ENCODE measurements at places on chromosomes 7 and 10. TPM values are rescaled to one million over a fixed set of nuclear protein-coding genes. Genes with fewer than 3 reads are reported as not detected.

MNX1 gene
- not detected for total RNA-seq

INSYN2A gene
- not detected for total RNA-seq

FKBP6 gene
- not detected for total RNA-seq

CPVL gene
- total RNA-seq, result 1.4 TPM

FAM237B gene
- total RNA-seq, result not detected

EBF3 gene
- total RNA-seq, result not detected

ZNF212 gene
- 11.5 TPM for total RNA-seq

DNA sequence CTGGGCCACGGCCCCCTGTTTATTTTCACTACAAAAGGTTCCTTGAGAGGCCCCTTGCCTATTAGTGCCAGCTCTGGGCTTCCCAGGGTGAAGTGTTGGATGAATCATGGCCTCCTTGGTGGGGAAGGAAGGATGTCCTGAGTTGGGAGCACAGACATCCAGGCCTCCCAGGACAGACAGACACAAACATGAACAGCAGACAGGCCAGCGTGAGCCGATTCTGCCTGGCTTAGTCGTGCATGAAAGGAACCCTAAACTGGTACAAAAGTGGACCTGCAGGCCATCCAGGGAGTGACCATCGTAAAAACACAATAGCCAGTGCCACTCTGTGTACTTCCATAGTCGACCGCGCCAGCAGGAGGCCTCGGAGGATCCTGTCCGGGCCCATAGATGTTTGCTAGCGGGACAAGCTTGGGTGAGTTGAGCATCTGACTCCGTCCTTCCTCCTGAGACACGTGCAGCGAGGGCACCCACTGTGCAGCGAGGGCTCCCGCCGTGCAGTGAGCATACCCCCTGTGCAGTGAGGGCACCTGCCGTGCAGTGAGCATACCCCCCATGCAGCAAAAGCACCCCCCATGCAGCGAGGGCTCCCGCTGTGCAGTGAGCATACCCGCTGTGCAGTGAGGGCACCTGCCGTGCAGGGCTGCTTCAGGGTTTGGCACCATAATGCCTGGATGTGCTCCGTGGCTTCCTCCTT is 51.3 kb upstream of the PRKAR1B start:
- no peaks in the 10 kb centered on the region for H3K4me1 ChIP-seq
- peak; percentile 49 for DNase-seq
- H3K36me3 ChIP-seq, result peaks cover 9% of the 10 kb centered on the region
- H3K27ac ChIP-seq, result no peak overlapping the region
- no peak overlapping the region for H3K4me3 ChIP-seq

DNA sequence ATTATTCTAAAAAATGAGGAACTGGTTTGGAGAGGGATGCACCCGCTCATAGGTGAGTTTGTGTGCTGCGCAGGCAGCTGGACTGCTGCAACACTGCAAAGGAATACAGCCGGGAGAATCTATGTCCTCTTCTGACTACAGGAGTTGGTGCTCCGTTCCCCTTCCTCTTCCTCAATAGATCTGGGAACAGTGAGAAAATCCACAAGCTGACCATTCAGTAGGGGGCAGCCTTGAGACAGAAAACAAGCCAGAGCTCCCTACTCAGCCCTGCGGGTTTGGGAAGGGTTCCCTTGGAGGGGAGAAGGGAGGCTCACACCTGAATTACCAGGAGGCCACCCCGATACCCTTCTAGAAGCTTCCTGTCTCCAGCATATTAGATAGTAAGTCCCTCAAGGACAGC is 87.3 kb upstream of the FOXI2 start:
- peaks cover 2% of the 10 kb centered on the region for H3K27me3 ChIP-seq
- H3K27ac ChIP-seq, result no peak overlapping the region
- no peak for DNase-seq
- no peak overlapping the region for H3K4me3 ChIP-seq
- no peaks in the 10 kb centered on the region for H3K4me1 ChIP-seq

DNA sequence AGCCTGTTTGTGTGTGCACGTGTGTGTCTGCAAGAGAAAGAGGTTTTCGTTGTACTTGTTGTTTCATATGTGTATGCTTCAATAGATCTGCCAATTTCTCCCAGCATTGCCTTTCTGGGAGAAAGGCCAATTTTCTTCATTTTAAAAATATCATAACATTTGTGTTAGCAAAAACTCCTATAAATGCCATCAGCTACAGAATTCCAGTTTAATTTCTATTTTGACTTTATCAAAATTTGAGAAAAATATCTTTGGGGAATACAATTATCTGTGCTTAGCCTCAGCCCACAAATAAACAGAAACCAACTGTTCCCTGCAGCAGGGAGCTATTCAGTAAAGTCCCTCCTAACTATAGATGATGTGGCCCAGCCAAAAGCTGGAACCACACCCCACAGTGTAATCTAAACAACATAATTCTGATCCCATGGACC is 68.3 kb upstream of the MGMT start:
- peaks cover 9% of the 10 kb centered on the region for H3K27me3 ChIP-seq
- no peaks in the 10 kb centered on the region for H3K4me1 ChIP-seq
- H3K4me3 ChIP-seq, result no peak overlapping the region

- peaks cover 2% of the 10 kb centered on the region for H3K4me1 ChIP-seq
- H3K4me3 ChIP-seq, result no peak overlapping the region
- no peaks in the 10 kb centered on the region for H3K27me3 ChIP-seq
- no peaks in the 10 kb centered on the region for H3K36me3 ChIP-seq
- DNase-seq, result no peak
Measured at GRCh38 chr7:4800926-4801838, 25.8 kb downstream of the AP5Z1 start.

DNA sequence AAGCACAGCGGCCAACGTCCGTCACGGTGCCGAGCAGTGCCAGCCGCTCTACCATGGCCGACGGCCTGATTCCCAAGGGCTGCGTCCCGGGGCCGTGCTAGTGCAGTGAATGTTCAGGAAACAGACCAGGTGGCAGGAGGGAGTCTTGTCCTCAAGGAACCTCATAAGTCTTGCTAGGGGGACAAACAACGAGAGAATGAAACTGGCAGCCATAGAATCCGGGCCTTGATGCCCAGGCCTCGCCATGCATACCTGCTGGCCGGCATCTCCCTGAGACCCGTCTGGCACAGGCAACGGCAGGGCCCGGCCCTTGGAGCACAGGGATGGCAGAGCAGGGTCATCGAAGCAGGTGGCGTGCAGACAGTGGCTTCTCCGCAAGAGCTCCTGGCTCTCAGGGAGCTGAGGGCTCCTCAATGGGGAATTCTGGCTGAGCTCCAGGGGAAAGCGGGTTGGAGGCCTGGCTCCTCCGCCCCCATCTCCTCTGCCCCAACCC is 58.8 kb downstream of the DIP2C start:
- no peaks in the 10 kb centered on the region for H3K36me3 ChIP-seq
- peaks cover 8% of the 10 kb centered on the region for H3K27me3 ChIP-seq
- no peak overlapping the region for H3K4me3 ChIP-seq
- H3K27ac ChIP-seq, result no peak overlapping the region
- H3K4me1 ChIP-seq, result peaks cover 3% of the 10 kb centered on the region

- H3K4me1 ChIP-seq, result peaks cover 3% of the 10 kb centered on the region
- no peaks in the 10 kb centered on the region for H3K27me3 ChIP-seq
- no peak for DNase-seq
- no peak overlapping the region for H3K27ac ChIP-seq
Measured at GRCh38 chr10:124566222-124566888, 104.7 kb downstream of the LHPP start.

DNA sequence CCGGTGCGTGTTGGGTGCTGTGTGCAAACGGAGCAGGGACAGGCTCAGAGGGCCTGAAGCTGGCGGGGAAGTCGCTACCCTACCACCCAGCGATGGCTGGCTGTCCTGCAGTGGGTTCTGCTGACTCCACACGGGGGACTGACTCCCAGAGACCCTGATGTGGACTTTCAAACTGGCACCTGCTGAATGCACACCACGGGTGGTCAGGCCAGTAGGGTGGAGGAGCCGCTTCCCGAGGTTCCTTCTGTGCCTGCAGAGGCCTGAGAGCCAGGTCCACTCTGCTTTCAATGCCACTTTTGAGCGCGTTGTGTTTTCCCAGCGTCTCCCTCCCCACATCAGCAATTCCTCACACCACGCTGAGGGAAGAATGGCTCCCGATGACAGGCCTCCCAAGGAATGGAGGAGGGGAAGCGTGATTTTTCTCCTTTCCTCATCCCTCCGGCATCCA is 135.3 kb downstream of the ADARB2 start:
- H3K4me3 ChIP-seq, result no peak overlapping the region
- H3K27me3 ChIP-seq, result no peaks in the 10 kb centered on the region
- DNase-seq, result no peak
- H3K27ac ChIP-seq, result no peak overlapping the region

GRCh38 chr10:102831322-102832071 is 5.7 kb downstream of the CYP17A1 start:
- H3K27ac ChIP-seq, result no peak overlapping the region
- H3K4me3 ChIP-seq, result no peak overlapping the region
- peaks cover 6% of the 10 kb centered on the region for H3K4me1 ChIP-seq
- DNase-seq, result no peak

- no peaks in the 10 kb centered on the region for H3K4me1 ChIP-seq
- peaks cover 34% of the 10 kb centered on the region for H3K36me3 ChIP-seq
- no peaks in the 10 kb centered on the region for H3K27me3 ChIP-seq
- no peak for DNase-seq
Measured at GRCh38 chr7:133962646-133963045, 164.5 kb upstream of the LRGUK start.

GRCh38 chr7:2709553-2710285 is 21.7 kb downstream of the AMZ1 start:
- peak overlapping the region; percentile 71 for H3K4me3 ChIP-seq
- H3K4me1 ChIP-seq, result peaks cover 21% of the 10 kb centered on the region
- no peak for DNase-seq
- H3K27ac ChIP-seq, result no peak overlapping the region

DNA sequence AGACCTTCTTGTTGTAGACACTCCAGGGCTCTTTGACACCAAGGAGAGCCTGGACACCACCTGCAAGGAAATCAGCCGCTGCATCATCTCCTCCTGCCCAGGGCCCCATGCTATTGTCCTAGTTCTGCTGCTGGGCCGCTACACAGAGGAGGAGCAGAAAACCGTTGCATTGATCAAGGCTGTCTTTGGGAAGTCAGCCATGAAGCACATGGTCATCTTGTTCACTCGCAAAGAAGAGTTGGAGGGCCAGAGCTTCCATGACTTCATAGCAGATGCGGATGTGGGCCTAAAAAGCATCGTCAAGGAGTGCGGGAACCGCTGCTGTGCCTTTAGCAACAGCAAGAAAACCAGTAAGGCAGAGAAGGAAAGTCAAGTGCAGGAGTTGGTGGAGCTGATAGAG is 5.5 kb downstream of the GIMAP7 start:
- peak overlapping the region; percentile 93 for H3K27ac ChIP-seq
- peaks cover 39% of the 10 kb centered on the region for H3K4me1 ChIP-seq
- H3K27me3 ChIP-seq, result no peaks in the 10 kb centered on the region

DNA sequence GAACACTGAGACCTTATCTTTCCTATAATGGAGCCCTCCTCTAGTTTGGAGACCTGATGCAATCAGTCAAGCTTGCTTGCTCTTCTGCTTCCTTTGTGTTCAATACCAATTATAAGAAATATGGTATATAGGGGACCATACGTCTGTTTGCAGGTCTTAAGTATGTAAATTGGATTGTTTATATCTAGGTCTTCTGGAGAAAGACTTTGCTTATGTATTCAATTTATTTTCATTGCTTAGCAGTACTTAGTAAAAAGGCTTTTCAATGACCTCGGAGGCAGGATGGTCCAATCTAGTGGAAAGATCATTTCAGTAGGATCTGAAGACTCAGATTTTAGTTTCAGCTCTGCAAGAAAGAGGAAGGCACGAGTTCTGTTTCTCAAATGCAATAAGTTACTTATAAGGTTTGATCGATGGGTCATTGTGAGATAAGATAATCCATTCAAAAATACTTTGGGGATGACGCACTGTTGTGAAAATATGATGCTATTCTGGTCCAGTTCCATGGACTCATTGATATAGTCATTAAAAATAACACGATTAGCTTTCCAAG is 571.6 kb downstream of the SH2D4B start:
- no peaks in the 10 kb centered on the region for H3K27me3 ChIP-seq
- H3K27ac ChIP-seq, result no peak overlapping the region
- H3K4me3 ChIP-seq, result no peak overlapping the region
- no peaks in the 10 kb centered on the region for H3K36me3 ChIP-seq
- no peak for DNase-seq
- no peaks in the 10 kb centered on the region for H3K4me1 ChIP-seq

DNA sequence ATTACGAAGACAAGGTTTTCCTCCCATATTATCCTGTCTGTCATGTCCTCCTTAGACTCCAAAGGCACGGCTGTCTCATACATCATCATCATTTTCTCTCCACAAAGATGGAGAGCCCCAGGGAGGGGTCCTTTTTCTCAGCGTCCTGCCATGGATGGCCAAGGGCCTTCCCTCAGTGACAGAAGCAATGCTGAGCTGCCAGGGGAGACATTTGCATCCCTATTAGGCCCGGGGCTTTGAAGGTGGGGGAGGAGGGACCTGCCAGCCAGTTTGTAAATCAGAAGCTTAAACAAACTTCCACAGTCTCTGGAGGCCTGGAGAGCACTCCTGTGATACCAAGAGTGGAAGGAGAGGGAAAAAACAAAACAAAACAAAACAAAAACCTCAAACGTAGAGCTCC is 112.4 kb upstream of the ADO start:
- H3K36me3 ChIP-seq, result peaks cover 2% of the 10 kb centered on the region
- no peak overlapping the region for H3K4me3 ChIP-seq
- peaks cover 84% of the 10 kb centered on the region for H3K4me1 ChIP-seq
- H3K27me3 ChIP-seq, result no peaks in the 10 kb centered on the region

DNA sequence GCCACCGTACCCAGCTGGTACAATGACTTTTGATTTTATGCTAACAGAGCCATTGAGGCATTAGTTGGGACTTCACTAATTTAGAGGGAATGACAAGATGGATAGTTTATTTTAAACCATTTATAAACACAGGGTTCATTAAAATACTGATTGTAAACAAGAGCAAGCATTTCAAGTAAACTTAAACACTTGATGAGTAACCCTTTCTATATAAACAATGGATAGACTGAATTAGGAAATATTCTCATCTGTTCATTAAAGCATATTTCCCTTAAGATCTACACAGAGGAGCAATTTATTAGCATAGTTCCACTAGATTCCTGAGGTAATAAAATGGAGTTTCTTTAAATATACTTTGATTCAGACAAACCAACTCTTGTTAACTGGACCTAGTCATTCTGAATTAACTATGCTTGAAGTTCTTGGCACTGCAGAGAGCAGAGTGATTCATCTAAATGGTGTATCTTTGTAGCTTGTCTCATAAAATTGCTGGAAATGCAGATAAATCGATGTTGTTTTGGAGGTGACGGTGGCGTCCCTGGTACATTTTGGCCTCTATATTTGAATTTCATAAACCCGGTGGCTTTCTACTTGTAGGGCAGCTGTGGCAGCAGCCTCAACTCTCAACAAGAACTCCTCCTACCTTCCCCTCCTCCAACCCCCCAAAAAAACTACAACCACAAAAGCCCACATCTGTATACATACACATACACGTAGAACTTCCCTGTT is 15.4 kb upstream of the VDAC2 start:
- no peaks in the 10 kb centered on the region for H3K4me1 ChIP-seq
- H3K27ac ChIP-seq, result no peak overlapping the region
- H3K36me3 ChIP-seq, result no peaks in the 10 kb centered on the region
- no peaks in the 10 kb centered on the region for H3K27me3 ChIP-seq
- no peak for DNase-seq
- no peak overlapping the region for H3K4me3 ChIP-seq
